LNCaP clone FGC (cell line): ENCODE measurements at places on chromosomes 3 and 15.

DNA sequence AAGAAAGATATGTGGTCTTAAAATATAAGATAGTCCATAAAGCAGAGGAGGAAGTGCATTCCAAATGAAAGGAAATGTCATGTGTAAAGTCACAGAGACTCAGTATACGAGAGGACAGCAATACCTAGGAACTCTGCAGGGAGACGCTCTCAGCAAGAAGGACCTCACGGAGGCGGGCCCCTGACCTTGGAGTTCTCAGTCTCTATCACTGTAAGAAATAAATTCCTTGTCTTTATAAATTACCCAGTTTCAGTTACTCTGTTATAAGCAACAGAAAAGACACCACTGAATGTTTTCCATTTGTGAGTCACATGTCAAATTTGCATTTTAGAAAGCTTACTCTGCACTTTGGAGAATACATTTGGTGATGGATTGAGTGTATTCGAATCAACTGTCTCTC lies 140.6 kb downstream of the GBE1 start:
- DNase-seq = no peak

GRCh38 chr15:37880009-37880834 lies 54.2 kb upstream of the TMCO5A start:
- DNase-seq = no peak

DNA sequence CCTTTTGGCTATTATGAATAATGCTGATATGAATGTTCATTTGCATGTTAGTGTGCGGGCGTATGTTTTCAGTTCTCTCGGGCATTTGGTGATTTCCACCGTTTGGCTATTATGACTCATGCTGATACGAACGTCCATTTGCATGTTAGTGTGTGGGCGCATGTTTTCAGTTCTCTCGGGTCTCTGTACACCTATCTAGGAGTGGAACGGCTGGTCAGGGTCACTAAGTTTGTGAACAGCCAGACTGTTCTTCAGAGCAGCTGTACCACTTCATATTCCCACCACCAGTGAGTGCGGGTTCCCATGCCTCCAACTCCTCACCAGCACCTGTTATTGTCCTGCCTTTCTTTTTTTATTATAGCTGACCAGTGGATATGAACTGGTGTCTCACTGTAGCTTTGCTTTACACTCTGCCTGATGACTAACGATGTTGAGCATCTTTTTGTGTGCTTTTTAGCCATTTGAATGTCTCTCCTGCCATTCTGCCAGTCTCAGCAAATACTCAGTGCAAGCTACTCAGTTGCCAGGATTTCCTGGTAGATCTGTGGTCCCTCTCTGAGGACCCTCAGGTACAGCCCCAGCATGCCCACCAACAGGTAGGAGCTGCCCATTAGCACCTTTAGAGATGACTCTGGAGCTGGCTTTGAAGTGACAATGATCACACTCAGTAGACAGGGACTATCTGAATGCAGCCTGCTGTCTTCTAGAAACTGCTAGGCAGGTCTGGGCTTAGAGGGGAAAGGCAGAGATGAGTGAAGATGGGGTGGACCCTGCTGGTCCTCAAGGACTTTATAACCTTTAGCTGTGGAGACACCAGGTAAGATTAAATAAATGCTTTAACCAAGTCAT lies 141.1 kb downstream of the XXYLT1 start:
- DNase-seq = no peak

DNA sequence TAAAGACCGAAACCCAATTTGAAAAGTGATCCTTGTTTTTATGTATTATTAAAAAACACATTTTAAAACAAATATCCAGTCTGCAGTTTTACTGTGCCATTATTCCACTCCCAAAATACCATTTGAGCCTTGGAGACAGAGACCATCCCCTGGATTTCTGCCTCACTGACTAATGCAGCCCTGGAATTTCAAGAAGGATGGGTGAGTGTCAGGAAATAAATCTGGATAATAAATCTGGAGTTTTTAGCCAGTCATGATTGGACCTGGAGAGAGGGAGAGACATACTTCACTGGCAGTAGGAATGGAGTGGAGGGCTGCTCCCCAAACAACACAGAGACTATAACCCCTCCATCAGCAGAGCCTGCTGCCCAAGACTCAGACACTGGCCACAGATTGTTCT lies 123.3 kb downstream of the MYLK start:
- no peak for DNase-seq

- no peak for DNase-seq
These were observed 15.1 kb upstream of the BAHD1 start for GRCh38 chr15:40425681-40426080.

GRCh38 chr3:149315694-149316093 lies 17.7 kb downstream of the TM4SF18 start:
- no peak for DNase-seq

DNA sequence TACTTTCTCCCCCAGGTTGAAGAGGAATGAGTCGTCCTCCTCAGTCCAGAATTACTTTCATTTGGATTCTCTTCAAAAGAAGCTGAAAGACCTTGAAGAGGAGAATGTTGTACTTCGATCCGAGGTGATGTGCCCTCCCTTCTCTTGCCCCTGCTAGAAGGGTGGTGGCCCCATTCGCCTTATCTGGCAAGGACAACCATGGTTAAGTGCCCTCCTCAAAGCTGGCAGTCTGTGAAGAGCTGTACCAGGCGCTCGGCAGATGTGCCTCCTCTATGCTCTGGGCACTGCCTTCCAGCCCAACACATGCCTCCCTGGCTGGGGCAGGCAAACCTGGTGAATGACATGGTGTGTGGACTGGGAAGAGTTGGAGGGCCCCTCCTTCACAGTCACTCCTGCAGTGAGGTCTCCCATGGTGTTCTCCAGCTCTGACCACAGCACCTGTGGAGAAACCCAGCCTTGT lies 77.0 kb downstream of the CCK start:
- no peak for DNase-seq

- no peak for DNase-seq
These were observed 486.8 kb downstream of the MAGI1 start for GRCh38 chr3:65551945-65552344.

DNA sequence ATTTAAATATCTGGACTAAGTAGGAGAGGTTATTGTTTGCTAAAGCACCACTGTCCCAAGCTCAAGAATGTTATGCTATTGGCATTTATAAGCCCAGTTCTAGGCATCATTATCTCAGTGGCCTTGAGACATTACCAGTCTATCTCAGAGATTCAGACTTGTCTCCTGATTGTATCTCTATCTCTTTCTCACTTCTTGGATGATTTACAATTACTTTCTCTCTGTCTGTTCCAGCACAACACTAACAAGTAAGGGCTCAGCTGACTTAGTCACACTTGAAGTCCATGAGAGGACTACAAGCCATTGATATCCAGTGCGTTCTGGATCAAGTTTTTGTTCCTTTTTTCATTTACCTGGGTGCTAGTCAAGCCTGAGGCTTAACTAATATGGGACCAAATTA lies 60.2 kb downstream of the TRIM69 start:
- DNase-seq = no peak

DNA sequence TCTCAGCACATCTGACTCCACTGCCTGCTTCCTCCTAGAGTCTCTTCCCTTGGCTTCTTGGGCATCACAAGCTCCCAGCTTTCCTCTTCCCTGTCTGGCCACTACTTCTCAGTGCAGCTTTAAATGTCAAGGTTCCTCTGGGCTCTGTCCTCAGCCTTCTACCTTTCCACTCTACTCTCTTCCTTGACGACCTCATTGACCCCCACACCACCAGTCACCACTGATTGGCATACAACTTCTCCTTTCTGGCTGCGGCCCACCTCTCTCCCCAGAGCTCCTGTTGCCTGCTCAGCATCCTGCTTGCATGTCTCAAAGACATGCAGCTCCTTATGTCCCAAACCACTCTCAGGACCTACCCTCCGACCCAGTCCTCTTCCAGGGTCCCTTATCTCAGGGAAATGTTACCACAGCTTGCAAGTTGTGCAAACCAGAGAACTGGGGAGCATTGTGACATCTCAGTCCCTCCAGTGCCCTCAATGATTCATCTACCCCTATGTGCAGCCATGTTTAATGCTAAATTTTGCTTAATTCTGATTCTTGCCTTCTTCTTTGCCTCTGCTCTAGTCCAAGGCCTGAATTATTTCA lies 49.9 kb downstream of the TRPM1 start:
- DNase-seq = no peak

GRCh38 chr3:151169262-151169947 lies 33.6 kb downstream of the GPR171 start:
- DNase-seq = no peak

DNA sequence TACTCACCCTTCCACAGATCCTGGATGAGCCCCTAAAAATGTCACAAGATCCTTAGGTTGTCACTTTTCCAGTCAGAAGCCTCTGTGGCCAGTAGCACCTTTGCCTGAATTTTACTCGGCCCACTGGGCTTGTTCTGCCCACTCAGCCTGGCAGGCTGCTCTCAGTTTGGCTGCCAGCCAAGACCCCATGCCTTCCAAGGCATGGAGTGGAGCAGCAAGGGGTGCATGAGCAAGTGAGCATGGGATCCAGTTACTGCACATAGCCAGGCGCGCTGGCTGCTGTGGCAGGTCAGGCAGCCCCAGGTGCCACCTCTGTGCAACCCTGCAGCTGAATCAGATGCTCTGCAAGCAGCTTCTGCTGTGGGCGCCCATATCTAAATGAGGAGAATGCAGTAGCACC lies 79.3 kb downstream of the CGGBP1 start:
- no peak for DNase-seq

DNA sequence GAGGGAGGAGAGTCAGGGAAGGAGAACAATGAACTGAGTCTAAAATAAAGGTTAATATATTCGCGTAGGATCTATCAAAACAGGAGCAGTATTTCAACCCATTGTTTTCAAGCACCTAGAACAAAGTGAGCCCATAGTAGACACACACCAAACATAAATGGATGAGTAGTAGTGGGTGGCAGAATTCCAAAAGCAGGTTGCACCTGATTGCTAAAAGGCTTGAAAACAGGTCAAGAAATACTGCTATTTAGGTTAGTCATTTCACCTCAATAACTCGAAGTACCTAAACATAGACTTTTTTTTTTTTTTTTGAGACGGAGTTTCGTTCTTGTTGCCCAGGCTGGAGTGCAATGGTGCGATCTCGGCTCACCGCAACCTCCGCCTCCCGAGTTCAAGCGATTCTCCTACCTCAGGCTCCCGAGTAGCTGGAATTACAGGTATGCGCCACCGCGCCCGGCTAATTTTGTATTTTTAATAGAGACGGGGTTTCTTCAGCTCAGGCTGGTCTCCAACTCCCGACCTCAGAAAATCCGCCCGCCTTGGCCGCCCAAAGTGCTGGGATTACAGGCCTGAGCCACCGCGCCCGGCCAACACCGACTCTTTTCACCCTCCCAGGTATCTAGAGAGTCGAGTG lies 855 bp upstream of the ABHD5 start:
- no peak for DNase-seq

- DNase-seq = no peak
These were observed 5.3 kb downstream of the CCDC80 start for GRCh38 chr3:112635674-112636073.

- no peak for DNase-seq
These were observed 6.2 kb upstream of the TMF1 start for GRCh38 chr3:69058180-69058946.
